NCI-H1930 (cell line): ENCODE measurements at places on chromosomes 3 and 15.

- no peak for DNase-seq
Measured at GRCh38 chr15:60563539-60564404, 84.8 kb upstream of the ICE2 start.

- no peak for DNase-seq
Measured at GRCh38 chr15:72338617-72339321, 18.8 kb upstream of the CELF6 start.

GRCh38 chr3:29144807-29145206 lies 136.1 kb upstream of the RBMS3 start:
- DNase-seq: no peak

DNA sequence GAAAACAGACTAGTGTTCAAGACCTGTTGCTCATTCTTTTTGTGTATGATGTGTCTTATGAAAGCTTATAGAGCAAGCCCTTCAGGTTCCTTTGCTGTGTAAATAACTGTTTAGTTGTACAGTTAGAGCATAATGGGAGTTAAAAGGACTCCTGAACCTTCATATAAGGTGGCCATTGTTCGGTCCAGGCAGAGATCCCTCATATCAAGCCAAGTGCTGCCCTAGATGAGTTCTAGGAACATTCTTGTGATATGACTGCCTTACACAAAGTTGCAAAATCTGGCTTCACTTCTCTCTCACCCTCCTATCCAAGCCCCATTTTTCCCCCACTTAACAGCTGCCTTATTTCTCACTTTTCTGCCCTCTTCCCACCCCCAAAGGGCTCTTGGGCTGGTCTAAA lies 26.9 kb downstream of the GYG1 start:
- DNase-seq: no peak

- no peak for DNase-seq
Measured at GRCh38 chr3:90010341-90010740, 902.9 kb downstream of the EPHA3 start.

DNA sequence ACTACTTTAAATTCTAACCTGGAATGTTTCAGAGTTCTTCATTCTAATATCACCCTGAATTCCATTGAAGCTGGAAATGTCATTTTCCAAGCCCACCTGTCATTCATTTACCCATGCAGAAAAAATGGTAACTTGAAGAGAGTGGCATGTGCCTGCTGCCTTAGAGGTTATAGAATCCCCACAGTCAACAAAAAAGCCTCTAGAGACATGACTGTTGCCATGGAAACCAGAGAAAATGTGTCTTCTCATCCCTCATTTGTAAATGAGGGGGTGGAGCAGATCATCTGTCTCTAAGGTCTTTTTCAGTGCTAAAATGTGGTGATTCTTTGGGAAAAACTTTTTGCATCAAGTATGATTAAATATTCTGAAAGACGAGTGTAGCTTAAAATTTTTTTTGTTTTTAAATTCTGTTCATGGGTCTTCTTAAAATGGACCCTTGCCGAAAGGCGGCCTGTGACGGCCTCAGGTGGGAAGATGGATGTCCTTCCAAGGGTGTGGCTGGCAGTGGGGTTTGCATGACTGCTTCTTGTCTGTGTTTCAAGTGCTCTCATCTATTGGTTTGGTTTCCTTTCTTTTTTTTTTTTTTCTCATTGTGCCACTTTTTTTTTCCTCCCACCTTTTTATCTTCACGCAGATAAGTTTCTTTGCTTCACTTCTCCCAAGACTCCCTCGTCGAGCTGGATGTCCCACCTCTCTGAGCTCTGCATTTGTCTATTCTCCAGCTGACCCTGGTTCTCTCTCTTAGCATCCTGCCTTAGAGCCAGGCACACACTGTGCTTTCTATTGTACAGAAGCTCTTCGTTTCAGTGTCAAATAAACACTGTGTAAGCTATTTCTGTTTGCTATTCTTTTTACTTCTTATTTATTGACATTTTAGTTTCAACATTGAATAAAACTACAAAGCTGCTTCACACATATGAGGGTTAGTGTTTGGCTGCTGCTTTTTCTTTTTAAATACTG lies 23.0 kb downstream of the TPM1 start:
- DNase-seq: no peak

DNA sequence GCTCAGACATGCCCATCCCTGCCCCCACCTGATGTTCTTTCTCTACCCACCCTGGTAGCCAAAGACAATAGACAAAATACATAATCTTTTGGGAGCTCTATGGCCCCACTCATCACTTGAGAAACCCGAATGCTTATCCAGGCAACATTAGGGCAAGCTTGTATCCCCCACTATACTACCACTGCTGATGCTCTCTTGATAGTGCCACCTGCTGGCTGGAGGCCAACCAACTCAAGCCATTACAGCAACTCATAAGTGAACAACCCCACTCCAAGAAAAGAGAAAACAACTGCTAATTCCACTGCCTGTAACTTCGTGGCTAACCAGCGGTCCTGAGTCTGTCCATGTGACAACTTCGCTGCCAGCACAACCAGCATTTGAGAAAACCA lies 342.5 kb upstream of the TGFBR2 start:
- DNase-seq: no peak

DNA sequence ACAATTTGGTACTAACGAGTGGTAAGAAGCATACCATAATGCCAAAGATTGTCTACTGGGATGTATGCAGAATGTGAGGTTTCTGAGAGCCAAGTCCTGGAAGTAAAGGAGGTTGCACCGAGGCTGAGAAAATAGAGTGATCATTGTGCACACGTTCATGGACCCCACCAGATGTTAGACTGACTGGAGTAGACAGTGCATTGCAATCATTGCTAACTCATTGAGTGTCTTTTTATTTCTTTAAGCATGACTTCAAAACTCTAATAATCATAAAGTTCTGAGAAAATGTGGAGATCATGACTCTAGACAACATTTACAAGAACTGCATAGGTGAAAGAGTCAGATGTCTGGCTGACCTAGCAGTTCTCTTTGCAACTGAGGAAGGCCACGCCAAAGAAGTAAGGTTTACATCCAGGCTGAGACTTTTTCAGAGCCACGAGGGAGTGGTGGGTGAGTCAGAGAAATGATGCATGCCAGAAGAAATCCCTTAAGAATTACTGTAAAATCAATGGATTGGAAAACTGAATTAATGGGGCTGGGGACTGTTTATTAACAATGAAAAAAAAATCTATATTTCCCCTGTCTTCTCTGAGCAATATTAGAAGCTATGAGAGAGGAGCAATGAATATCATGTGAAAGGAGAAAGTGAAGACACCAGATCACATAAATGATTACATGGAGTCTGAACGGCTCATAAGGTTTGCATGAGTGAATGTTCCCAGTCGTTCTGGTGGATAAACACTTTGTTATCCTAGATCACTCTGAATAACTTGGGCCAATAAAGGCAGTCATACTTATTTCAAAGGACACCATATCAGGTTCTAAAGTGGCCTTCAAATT lies 76.0 kb upstream of the SLC25A26 start:
- DNase-seq: no peak

- DNase-seq: no peak
Measured at GRCh38 chr3:171183042-171183441, 156.5 kb upstream of the SLC2A2 start.

GRCh38 chr15:75307778-75308390 lies 25.2 kb downstream of the GOLGA6D start:
- DNase-seq: peak; percentile 25

GRCh38 chr3:197547306-197548011 lies 8.3 kb downstream of the BDH1 start:
- DNase-seq: no peak

- DNase-seq: peak; percentile 65
Measured at GRCh38 chr3:184361932-184362667, 590 bp downstream of the POLR2H start.

DNA sequence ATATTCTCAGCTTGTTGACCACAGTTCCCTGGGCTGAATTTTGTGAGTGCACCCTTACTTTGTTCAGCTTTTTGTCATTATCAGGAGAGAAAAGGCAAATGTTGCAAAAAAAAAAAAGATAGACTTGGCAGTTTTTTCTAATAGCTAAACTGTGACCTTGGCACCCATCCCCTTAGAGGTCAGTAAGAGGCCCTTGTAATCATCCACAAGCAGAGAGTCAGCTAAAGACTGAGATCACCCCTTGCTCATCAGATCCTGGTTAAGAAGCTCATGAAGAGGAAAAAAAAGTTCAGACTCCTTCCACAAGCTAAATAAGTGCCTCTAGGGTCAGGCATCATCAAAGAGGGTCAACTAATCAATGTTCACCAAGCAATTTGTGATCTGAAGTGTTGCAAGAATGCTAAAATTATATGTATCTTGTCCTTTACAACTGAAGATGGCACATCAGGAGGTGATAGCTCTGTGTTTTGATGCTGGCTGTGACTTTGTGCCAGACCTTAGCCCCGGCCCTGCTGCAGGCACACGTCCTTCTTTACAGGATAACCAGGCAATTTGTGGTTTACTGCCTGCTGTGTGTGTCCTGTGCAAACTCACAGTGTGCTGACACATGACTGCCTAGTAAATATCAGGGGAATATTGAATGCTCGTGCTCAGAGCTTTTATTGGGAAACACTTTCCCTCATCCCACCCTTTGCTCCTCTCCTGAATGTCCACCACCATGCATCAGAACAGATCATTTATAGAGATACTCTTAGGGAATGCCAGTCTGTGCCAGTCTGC lies 262.9 kb downstream of the IL5RA start:
- DNase-seq: no peak

DNA sequence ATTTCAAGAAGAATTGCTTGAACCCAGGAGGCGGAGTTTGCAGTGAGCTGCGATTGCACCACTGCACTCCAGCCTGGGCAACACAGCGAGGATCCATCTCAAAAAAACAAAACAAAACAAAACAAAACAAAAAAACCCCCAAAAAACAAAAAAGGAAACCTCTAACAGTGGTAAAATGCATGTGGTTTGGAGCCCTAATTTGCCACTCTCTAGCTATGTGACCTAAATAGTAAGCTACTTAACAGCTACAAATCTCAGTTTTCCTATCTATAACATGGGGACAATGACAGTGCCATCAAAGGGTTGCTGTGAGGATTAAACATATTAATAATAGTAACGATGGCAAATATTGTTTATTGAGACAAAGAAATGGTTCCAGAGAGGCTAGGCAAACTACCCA lies 119.4 kb upstream of the LMOD3 start:
- DNase-seq: no peak

- no peak for DNase-seq
Measured at GRCh38 chr3:41462103-41462691, 262.9 kb downstream of the CTNNB1 start.

DNA sequence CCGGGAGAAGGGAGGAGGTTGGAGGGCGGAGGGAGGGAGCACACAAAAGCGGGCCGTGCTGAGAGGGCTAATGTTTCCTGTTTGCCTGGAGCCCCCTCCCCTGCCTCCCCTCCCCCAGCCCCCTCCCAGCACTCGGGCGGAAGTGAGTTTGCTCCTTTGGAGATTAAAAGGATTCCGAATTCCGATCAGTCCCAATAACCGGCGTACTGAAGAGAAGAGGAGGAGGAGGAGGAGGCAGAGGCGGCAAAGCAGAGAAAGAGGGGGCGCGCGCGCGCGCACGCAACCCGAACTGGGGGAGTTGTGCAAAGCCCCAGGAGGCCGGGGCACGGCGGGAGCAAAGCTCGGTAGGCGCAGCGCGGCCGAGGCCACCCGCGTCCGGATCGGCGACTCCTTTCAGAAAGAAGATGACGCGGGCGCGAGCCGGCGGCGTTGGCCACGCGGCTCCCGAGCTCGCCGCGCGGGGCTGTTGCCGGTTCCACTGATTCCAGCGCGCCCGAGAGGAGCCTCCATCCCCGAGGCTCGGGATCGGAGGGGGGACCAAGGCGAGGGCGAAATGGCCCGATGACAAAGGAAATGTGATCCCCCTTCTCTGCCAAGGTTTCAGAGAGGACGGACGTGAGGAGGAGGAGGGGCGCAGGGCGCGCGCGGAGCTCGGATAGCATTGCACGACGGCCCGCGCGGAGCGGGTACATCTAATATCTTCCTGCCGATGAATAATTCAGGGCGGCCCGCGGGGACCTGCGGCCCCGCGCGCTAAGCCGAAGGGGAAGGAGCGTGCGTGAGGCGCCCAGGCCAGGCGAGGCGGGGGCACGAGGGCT lies 1.1 kb upstream of the TRIM71 start:
- DNase-seq: peak; percentile 33

DNA sequence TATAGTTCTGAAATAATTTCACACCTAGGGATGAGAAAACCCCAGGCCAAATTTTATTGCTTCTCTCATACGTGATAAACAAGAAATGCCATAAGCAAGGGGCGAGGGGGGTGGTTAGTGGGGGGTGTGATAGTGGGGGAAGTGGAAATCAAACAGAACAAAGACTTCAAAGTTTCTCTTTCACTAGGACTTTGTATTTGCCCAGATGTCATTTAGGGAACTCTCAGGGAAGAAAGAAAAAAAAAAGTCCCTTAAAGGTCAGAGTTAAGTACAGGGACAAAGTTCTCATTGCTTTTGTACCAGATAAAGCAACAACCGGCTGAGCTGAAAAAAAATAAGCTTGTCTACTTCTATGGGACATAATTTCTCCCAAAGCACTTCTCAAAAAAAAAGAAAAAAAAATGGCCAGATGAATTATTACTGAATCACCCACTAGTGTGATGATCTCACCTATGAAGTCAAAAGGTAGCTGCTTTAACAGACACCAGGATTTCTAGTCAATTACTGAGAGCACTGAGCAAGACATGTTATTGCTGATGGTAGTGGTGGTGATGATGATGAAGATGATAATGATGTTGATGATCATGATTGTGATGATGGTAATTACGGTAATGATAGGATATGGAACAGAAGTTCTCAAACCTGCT lies 56.2 kb downstream of the FHIT start:
- no peak for DNase-seq

- no peak for DNase-seq
Measured at GRCh38 chr3:84318273-84318809, 640.4 kb upstream of the CADM2 start.

DNA sequence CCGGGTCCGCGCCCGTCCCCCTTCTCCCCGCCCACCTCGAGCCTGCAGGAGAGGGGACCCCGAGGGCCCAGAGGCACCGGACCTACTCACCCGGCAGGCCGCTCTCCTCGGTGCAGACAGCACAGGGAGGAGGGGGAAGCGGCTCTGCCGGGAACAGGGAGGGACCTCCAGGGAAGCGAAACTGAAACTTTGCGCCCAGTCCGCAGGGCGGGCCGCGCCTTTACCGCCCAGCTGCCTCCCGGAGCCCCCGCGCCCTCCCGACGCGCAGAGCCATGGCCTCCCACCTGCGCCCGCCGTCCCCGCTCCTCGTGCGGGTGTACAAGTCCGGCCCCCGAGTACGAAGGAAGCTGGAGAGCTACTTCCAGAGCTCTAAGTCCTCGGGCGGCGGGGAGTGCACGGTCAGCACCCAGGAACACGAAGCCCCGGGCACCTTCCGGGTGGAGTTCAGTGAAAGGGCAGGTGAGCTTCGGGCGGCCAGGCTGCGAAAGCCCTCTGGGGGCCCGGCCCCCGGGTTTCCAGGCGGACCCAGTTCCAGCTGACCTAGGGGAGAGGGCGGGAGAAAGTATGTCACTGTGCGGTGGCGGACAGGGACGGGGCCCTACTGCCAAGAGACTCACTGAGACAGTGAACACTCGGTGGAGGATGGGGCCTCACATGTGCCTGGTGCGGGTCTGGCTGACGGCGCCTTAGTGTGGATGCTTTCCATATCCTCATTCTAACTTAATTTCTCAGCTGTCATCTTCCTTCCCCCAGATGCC lies at the start of the genes DTX3L and PARP9:
DTX3L (plus strand) TSS at position 184 of the 758 bp plus-strand sequence; CDS start at position 273, 89 bp downstream.
PARP9 (minus strand) TSS at position 146 of the 758 bp plus-strand sequence. CDS start 4,680 bp downstream, outside the sequence.
- DNase-seq: peak; percentile 29

GRCh38 chr15:64634576-64635498 lies 140.6 kb downstream of the RBPMS2 start:
- DNase-seq: peak; percentile 14
